ENCODE measurements at places on chromosomes 13 and 19.

DNA sequence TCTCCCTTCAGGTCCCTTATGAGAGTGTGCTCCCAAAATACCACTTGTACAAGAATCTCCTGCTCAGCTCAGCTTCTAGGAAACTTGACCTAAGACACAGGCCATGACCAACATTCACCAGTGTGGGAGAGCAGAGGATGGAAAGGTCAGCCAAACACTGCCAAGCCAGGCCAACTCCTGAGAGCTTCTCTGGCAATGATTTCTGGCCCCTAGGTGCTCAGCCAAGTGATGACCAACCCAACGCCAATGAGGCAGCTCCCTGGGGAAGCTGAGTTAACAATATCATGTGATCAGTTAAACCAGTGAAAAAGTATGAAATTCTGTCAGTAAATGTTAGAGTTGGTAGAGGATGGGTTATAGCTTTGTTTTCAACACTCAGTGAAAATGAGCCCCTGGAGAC is 49.1 kb upstream of the FLT1 start:
- no peak for DNase-seq

GRCh38 chr19:17778251-17778967 is 16.5 kb upstream of the B3GNT3 start:
- peak; percentile 91 for DNase-seq

DNA sequence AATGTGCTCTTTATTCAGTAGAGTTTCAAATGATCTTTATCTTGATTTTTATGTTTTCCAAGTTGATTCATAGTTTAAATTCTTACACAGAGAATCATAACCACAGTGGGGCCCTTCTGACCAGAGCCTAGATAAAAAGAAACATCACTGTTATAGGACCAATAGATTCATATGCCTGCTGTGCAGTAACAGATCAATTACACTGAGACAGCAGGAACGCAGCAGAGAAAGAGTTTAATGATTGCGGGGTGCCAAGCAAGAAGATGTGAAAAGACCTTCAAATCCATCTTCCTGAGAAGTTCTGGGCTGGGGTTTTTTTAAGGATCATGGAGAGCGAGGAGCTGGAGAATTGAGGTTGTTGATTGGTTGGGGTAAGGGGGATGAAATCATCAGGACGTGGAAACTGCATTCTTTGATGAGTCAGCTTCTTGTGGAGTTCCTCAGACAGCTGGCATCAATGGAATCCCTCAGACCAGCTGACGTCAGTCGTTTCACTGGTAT is 346.6 kb downstream of the TBC1D4 start:
- no peak for DNase-seq

GRCh38 chr19:18109733-18110608 is 12.4 kb downstream of the MAST3 start:
- peak; percentile 66 for DNase-seq

- DNase-seq: no peak
Measured at GRCh38 chr13:63167699-63168337, 1752.2 kb upstream of the PCDH20 start.

DNA sequence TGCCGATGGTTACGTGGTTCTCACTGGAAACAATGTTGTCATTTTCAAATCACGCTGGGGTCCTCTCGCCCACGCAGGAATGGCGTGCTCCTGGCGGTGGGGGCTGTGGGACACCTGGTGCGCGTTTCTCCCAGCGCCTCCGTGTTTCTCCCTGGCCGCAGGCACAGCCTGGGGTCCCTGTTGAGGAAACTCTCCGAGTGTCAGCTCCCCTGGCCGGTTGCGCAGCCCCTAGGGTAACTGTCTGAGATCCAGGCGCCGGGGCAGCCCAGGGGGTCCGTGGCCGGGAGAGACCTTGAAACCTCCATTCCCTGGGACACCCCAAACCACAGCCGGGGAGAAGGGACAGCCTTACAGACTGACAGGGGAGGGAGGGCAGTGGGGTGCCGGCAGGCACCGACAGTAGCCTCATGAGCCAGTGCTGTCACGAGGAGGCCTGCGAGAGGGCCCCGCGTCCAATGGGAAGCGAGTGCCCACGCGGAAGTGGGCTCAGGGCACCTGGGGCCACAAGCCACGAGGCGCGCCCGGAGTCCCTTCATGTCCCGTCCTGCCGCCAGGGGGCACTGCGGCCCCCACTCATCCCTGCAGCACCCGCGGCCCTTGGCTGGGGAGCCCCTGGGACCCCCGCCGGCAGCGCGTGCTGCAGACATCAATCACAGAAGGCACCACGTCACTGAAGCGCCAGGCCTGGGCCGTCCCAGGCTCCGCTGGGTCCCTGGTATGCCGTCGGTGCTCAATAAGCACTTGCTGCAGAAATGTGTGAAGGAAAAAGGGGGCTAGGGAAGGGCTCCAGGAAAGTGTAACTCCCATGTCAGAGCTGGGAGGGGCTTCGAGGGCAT is 9.5 kb downstream of the ADAMTSL5 start:
- DNase-seq: peak; percentile 33

GRCh38 chr13:53112522-53112921 is 83.9 kb downstream of the OLFM4 start:
- DNase-seq: no peak

DNA sequence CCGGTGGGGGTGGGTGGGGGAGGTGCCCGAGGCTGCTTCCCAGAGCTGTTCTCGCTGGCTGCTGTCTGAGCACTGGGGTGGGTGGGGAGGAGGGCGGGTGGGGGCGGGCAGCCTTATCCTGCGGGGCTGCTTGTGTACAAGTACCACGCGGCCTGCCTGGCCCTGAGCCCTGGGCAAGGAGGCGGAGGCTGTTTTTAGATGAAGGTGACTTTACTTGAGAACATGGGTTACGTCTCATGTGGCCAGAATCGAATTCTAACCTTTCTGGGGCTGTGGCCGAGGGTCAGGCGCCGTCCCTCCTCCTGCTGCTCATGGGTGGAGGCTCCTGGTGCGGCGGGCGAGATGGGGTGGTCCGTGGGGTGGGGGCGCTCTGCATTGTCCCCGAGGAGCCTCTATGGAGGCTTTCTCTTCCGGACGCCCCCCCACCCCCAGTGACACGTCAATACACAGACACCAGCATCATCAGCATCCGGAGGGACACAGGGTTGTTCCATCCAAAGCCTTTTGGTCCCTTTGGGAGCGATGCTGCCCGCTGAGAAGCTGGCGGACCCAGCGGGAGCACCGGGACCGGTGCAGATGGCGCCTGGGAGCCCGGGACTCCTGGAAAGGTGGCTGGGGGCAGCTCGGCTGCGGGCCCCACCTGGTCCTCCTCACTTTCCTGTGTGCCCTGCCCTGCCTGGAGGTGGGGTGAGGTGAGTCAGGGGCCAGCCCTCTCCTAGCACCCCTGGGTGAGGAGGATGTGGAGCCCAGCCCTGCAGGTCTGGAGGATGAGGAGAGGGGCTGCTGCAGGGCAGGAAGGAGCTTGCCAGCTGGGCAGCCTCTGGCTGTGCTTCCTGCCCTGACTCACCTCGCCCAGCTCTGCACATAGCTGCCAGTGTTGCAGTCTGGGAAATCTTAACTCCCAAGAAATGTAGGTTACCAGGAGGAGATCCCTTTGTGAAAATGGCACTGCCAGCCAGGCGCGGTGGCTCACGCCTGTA is 3.4 kb downstream of the BSG start:
- DNase-seq: peak; percentile 79

- DNase-seq: no peak
Measured at GRCh38 chr19:3606690-3607289, at the start of gene TBXA2R. TBXA2R (minus strand) TSS chr19:3606875; CDS start chr19:3600634, 6,241 bp downstream.

GRCh38 chr19:18847549-18848463 is 16.0 kb downstream of the UPF1 start:
- DNase-seq: no peak

DNA sequence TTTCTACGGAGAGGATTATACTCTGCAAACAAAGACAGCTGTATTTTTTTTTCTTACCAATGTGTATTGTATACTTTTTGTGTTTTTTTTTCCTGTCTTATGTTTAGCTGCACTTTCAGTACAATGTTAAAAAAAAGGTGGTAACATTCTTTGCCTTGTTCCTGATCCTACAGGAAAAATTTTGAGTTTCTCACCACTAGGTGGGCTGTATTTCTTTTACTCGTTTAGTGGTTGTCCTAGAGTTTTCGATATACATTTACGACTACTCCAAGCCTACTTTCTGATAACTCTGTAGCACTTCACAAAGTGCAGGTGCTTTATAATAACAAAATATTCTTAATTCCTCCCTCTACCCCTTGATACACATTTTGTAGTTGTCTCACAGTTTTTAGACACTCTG is 652.2 kb downstream of the UQCRFS1 start:
- no peak for DNase-seq

DNA sequence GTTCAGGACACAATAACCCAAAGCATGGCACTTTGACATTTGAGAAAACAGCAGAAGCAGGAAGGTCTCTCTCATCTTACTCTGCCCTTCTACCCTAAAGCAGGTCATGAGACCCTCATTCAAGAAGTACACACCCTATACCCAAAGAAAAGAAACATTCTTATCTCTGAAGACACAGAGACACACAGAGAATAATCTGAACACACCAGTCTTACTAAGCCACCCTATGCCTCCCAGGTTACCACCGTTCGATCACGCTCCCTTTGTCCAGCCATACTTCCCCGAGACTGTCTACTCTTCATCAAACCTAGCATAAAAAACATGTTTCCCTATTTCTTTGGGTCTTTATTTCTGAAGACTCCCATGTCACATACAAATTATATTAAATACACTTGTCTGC is 66.5 kb upstream of the ANKRD10 start:
- DNase-seq: no peak

GRCh38 chr19:18421371-18421959 is 2.3 kb downstream of the SSBP4 start:
- DNase-seq: no peak

DNA sequence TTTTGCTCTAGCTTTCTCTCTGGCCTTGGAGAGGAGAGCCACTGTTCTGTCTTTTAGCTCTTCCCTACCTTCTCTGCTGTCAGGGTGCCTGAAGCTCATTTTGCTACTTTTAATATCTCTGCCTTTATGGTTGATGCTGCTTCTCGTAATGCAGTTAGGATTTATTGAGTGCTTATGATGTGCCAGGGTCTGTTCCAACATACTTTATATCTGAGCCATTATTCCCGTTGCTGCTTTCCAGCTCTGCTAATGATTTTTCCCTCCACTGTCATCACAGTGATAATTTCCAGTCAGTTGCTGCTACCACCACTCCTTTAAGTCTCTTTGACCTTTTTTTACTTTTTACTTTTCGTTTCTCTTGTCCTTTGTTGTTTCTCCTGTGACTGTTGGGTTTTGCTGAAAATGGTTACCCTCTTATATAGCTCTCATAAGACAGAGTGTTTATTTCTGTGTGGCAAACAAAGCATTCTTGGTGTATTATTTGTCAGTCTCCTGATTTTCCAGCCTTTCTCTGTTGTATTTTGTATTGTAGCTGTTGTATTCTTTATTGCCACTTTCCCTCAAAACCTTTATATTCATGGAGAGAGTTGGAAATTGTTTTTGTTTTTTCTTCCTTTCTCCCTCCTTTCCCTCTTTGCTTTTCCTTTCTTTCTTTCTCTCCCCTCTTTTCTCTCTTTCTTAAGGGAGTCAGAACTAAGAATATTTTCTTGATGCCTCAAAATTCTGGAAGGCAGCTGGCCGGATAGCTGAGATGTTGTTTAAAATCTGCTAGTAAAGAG is 37.4 kb downstream of the COG6 start:
- DNase-seq: no peak

- DNase-seq: no peak
Measured at GRCh38 chr13:75180805-75181455, 301.0 kb downstream of the TBC1D4 start.

DNA sequence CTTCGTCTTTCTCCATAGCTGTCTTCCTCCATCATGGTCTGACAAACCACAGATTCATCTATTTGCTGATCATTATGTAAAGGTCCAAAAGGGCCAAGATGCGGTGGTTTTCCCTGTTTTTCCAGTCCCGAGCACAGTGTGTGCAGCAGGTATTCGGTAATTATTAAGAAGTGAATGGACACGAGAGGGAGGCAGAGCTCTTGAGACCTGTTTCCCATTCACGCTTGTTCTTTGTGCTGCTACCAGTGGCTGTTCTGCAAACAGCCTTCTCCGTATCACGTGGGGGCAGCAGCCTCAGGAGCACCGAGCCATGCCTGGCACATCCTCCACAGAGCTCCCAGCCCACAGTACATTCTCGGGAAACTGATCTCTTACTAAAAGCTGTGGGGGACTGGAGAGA is 50.3 kb downstream of the CCDC70 start:
- no peak for DNase-seq

DNA sequence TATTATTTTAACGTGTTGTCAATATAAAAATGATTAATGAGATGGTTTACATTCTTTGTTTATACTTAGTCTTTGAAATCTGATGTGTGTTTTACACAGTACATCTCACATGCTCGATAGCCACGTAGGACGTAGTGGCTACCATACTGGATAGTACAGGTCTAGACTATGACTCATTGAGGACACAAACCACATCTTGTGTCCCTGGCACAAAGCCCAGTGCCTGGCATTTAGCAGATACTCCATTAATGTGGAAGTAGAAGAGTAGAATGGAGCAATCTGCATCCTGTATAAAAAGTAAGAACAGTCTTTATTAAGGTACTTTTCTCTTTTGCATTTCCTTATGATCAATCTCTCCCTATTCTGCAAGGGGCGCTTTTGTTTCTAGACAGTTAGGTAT is 49.0 kb upstream of the FRY start:
- DNase-seq: peak; percentile 78

DNA sequence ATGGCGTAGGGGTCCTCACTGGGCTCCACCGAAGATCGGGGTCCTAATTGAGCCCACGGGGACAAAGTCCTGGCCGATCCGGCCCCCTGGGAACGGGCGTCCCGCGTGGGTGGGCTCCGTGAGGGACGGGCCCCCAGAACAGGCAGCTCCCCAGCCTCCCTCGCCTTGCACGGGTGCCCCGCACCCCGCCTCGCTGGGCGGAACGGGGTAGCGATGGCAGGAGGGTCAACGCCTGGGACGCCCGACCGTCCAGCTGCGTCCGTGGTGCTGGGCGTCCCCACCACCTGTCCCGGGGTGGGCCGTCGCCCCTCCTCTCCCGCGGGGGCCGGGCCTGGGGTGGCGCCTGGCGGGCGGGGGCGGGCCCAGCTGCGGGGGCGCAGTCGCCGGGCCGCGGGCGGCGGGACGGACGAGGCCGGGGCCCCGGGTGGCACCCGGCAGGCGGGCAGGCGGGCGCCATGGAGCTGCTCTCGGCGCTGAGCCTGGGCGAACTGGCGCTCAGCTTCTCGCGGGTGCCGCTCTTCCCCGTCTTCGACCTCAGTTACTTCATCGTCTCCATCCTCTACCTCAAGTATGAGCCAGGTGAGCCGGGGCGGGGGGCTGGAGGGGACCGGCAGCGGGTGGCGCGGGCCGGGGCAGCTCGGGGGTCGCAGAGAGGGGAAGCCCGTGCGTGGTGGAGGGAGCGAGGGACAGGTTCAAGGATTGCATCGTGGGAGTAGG is at the start of gene TMEM38A:
Gene TMEM38A (plus strand): TSS at position 377 of the 717 bp plus-strand sequence. CDS start 79 bp downstream, at position 456.
- peak; percentile 80 for DNase-seq

GRCh38 chr13:50914848-50915247 is 5.3 kb downstream of the RNASEH2B start:
- no peak for DNase-seq

DNA sequence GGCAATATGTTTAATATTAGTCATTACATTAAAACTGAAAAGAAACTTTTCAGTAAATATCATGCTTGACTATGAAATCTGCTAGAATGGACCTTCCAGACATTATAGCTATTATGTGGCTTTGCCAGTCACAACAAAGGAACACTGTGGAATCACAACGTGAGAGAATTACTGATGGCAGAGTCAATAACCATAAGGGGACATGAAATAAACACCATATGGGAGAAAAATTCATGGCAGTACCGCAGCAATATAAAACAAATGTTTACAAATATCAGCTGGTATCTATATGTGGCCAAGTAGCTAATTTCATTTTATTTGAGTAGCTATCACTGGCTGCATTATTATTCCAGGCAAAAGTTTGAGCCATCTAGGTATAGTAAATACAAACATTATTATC is 1818.6 kb downstream of the PCDH9 start:
- no peak for DNase-seq

All from PC-9 (cell line).